Omental fat pad (tissue), 4 donors: ENCODE measurements at places on chromosomes 1 and 21.

GRCh38 chr1:34844252-34844634, 15.3 kb downstream of the SMIM12 start:
- DNase-seq: no peak

- no peak for DNase-seq
Observed at GRCh38 chr1:65615859-65616258, 176.8 kb upstream of the PDE4B start.

GRCh38 chr21:29105218-29105617, 25.2 kb upstream of the MAP3K7CL start:
- no peak for DNase-seq

DNA sequence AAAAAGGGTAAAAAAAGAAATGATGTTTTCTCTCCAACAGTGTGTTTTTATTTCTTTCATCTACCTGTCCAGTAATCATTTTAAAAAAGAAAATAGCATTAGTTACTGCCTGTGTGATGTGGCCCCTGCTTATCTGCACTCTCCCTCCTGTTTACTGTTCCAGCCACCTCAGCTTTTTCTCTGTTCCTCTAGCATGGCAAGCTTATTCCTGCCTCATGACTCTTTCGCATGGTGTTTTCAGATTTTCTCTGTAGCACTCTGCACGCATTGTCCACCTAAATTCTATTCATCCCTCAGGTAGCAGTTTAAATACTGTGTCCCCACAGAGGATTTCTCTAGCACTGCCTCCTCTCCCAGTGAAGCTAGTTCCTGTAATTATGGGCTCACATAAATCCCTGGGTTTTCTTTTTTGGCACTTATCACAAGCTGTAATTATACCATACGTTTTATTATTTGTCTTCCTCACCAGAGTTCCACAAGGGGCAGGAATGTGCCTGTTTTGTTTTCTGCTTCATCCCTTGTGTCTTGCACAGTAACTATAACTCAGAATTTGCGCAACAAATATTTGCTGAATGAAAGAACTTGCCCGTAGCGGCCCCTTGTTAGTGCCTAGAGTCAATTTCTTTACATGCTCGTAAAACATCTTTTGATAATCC, 51.4 kb upstream of the LRIG2 start:
- no peak for DNase-seq

DNA sequence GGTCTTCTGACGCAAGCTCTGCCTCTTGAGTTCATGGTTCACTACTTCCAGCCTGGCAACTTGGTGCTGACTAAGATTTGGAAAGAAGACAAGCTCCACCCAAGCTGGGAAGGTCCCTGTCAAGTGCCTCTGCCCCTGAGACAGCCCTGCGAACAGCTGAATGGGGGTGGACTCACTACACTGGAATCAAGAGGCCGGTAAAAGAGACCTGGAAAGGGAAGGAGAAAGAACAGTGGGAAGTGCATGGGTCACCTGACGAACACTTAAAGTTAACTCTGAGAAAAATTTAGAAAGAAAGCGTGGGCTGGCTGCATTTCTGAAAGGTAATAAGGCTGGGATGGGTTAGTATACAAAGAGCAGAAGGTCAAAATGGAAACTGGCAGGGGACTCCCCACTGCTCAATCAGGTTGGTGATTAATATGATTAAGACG, 26.1 kb upstream of the ZNF496 start:
- no peak for DNase-seq
